ENCODE measurements at places on chromosomes 13 and 19. TPM values are rescaled to one million over a fixed set of nuclear protein-coding genes. Genes with fewer than 3 reads are reported as not detected.
A peak's percentile ranks its signal among the peaks of the same experiment; 100 is the strongest.

DNA sequence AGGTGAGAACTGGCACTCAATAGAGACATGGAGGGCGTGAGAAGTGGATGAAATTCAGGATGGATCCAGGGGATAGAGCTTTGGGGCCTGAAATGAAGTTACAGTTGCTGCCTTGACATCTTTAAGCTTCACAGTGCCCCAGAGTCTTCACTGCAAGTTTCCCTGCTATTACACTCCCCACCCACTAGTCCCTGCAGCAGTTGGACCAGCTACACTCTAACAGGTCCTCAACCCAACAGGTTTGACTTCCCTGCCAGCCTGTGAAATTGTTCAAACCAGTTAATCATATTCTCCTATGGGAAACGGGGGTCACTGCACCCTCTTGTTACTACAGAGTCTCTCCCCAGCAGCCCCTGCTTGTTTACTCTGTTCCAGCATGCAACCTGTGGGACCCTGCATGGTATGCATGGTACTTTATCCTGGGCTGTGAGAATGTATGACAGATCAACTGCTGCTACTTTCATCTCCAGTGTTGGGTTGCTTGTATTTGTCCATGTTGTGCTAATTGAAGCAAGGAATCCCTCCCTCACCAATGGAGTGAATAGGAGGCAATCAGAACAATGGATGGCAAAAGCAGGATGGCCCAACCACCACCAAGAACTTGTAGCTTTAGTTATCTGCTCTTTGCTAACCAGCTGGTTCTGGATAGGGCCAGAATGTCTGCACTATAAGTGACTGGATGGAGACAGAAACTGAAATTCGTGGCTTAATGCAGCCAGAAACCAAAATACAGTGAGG lies 314.2 kb downstream of the OLFM4 start:
- H3K4me1 ChIP-seq = no peaks in the 10 kb centered on the region
- no peak overlapping the region for H3K27ac ChIP-seq
- no peaks in the 10 kb centered on the region for H3K36me3 ChIP-seq
- DNase-seq = no peak

GRCh38 chr13:102275969-102276368 lies 125.9 kb downstream of the FGF14 start:
- H3K27ac ChIP-seq = no peak overlapping the region
- H3K36me3 ChIP-seq = no peaks in the 10 kb centered on the region
- H3K27me3 ChIP-seq = no peaks in the 10 kb centered on the region
- no peak overlapping the region for H3K4me3 ChIP-seq
- H3K4me1 ChIP-seq = no peaks in the 10 kb centered on the region
- DNase-seq = no peak

DNA sequence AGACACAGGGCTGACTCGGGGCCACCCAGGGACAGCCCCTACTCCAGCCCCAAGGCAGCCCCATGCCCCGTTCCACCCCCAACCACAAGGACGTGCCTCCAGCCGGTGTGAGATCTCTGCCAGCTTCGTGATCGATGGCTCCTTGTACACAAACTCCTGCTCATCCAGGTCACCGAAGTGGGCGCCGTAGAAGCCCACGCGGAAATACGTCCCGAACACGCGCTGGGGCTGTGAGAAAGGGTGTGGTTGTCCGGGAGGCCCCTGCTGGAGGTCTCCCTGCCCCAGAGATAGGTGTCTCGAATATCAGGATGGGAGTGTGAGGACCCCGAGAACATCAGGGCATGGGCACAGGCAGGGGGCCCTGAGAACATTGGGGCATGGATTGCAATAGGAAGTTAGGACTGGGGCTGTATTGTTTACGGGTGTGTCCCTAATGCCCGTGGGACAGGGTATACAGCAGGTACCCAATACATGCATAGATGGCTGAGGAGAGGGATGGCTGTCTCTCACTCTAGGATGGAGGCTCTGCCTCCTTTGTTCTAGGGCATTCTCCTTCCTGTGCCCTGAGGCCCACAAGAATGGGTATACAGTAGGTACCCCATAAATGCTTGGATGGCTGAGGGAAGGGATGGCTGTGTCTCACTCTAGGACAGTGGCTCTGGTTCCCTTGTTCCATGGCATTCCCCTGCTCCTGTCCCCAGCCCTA lies 5.3 kb upstream of the KANK2 start:
- no peak for DNase-seq
- H3K4me3 ChIP-seq = no peak overlapping the region
- H3K36me3 ChIP-seq = no peaks in the 10 kb centered on the region
- H3K4me1 ChIP-seq = peaks cover 17% of the 10 kb centered on the region
- peak overlapping the region; percentile 75 for H3K27ac ChIP-seq

DNA sequence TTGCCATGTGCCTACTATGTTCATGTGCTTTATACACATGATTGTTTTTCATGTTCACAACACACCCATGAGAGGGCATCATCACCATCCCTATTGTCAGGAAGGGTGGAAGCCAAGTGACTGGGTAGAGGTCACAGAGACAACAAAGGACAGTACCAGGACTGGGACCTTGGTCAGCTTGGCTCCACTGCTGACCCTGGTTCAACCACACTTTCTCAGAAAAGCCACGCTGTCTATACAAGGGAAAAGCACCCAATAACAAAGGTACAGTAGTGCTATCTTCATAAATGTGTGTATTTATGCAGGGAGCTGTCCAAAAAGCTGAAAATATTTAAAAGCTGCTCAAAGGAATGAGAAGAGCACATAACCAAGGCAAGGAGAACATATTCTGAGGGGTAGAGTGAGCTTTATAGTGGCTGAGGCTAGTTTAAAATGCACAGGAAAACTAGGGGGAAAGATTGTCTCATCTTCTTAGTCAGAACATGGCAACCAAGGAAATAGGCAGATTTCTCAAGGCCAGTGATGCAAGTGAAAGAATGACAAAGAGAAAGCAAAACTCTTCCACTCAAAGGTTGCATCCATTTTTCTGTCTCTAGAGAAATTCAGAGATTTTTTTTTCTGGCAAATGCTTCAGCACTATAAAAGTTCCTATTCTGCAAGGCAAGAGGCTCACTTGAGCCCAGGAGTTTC lies 415.0 kb downstream of the FOXO1 start:
- H3K4me1 ChIP-seq = peaks cover 9% of the 10 kb centered on the region
- no peaks in the 10 kb centered on the region for H3K36me3 ChIP-seq
- peak overlapping the region; percentile 52 for H3K27ac ChIP-seq
- no peak overlapping the region for H3K4me3 ChIP-seq

- DNase-seq = no peak
- no peaks in the 10 kb centered on the region for H3K36me3 ChIP-seq
- H3K4me1 ChIP-seq = peaks cover 42% of the 10 kb centered on the region
- H3K27ac ChIP-seq = peak overlapping the region; percentile 98
- H3K4me3 ChIP-seq = peak overlapping the region; percentile 88
Observed at GRCh38 chr19:2475018-2475701, 767 bp upstream of the GADD45B start.

GRCh38 chr13:99124794-99125316 lies 75.8 kb upstream of the UBAC2 start:
- no peaks in the 10 kb centered on the region for H3K27me3 ChIP-seq
- no peaks in the 10 kb centered on the region for H3K36me3 ChIP-seq
- no peak for DNase-seq
- H3K4me1 ChIP-seq = no peaks in the 10 kb centered on the region
- H3K27ac ChIP-seq = no peak overlapping the region

- H3K4me3 ChIP-seq = no peak overlapping the region
- no peaks in the 10 kb centered on the region for H3K36me3 ChIP-seq
- peaks cover 5% of the 10 kb centered on the region for H3K4me1 ChIP-seq
- no peaks in the 10 kb centered on the region for H3K27me3 ChIP-seq
Observed at GRCh38 chr19:49507803-49508494, 4.5 kb upstream of the FCGRT start.

DNA sequence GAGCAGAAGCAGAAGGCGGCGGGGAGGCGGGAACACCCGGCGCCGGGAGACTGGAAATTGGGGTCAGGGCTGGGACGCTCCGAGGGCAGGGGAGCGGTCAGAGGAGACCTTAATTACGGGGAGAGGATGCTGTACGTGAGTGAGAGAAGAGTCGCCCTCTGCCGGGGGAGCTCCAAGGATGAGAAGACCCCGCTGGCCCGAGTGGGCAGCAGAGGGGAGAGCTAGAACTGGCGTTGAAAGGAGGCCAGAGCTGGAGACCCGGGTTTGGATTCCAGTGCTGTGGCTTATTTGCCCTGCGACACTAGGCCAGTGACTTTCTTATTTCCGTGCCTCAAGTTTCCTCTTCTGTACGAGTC lies 536 bp downstream of the FAM32A start:
- H3K27ac ChIP-seq = peak overlapping the region; percentile 82
- DNase-seq = no peak
- H3K27me3 ChIP-seq = no peaks in the 10 kb centered on the region
- H3K4me1 ChIP-seq = peaks cover 10% of the 10 kb centered on the region
- H3K36me3 ChIP-seq = peaks cover 26% of the 10 kb centered on the region
- H3K4me3 ChIP-seq = peak overlapping the region; percentile 83

- no peaks in the 10 kb centered on the region for H3K36me3 ChIP-seq
- DNase-seq = no peak
- H3K27me3 ChIP-seq = no peaks in the 10 kb centered on the region
- no peak overlapping the region for H3K4me3 ChIP-seq
- no peaks in the 10 kb centered on the region for H3K4me1 ChIP-seq
Observed at GRCh38 chr19:30065680-30066606, 123.9 kb downstream of the URI1 start.

DNA sequence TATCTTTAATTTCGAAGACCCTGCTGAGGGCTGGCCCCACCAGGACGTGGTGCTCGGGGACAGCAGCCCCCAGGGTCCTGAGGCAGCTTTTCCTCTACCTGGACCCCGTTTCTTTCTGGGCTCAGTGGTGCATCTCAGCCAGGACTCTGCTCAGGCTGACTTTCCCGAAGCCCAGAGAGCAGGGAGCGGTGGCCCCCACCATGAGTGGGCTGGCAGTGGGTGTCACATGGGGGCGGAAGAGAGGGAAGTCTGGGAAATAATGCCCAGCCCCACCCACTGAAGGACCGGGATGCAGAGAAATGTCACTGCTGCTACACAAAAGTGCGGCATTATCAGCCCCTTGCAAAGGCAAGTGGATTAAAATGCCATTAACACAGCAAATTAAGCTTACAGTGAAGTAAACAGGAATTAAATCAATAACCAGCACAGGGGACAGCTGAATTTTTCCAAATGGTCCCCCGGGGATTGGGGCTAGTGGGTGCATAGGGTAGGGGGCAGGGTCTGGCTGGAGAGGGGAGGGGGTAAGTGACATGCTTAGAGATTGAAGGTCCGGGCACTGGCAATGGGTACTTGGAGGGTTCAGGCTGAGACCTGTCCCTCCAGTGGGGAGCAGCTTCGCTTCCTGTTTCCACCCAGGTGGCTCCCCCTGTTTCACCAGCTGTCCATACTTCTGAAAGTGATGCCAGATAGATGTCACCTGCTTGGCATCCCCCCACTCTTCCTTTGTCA lies 177.3 kb downstream of the URI1 start:
- no peak overlapping the region for H3K4me3 ChIP-seq
- H3K27me3 ChIP-seq = no peaks in the 10 kb centered on the region
- no peak for DNase-seq
- H3K4me1 ChIP-seq = no peaks in the 10 kb centered on the region

The PSG7 gene
- not detected for total RNA-seq

The ZNF333 gene
- total RNA-seq = 10.1 TPM

The DPF1 gene
- not detected for total RNA-seq

The BCL2L12 gene
- 12.9 TPM for total RNA-seq

Data from gastrocnemius medialis (tissue), 4 donors.